ENCODE measurements at places on chromosomes 4 and X.

DNA sequence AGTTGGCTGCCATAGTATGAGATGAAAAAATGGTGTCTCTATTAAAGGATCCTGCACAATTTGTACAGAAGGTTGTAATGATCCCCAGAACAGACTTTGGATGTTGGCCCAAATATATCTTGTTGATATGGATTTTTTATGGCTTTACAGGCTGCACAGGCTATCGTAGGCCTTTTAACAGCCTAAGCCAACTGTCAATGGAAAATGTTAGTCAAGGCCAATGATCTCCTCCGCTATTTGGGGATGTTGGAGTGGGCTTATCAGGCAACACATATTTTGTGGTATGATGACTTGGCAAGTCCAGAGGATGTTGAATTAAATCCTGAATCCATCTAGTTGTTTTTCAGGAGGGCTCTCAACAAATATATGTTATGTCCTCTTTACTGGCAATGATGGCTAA, 42.1 kb downstream of the ZCCHC13 start:
- no peak for DNase-seq
- H3K27me3 ChIP-seq, result no peaks in the 10 kb centered on the region
- H3K4me1 ChIP-seq, result peaks cover 3% of the 10 kb centered on the region
- no peaks in the 10 kb centered on the region for H3K36me3 ChIP-seq
- H3K4me3 ChIP-seq, result no peak overlapping the region

DNA sequence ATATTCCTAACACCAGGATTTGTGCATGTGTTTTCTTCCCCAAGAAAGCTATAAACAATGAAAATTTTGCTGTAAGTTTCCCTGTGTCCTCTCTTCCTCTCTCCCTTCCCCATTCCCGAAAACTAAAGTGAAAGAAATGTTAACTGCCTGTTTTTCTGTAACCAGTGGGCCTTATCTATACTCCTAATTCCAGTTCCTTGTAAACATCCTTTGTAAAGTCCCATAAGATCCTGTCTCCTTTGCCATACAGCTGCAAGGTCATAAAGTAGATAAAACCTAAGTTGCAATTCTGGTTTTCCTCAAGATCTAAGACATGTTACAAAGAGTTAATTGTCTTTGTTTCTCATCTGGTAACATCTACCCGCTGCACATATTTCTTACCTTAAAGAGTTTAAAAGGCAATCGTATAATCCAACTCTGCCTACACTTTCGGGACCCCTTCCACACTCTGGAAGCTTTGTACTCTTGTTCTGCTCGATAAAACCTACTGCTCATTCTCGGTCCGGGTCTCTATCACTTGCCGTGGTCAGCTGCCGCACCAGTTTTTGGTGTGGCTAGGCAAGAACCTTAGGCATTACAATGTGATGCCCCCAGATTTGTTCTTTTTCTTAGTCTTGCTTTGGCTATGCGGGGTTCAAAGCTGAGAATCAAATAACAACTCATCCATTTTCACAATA, 20.5 kb downstream of the UGT2B7 start:
- no peak overlapping the region for H3K4me3 ChIP-seq
- H3K36me3 ChIP-seq, result no peaks in the 10 kb centered on the region
- no peak overlapping the region for H3K27ac ChIP-seq
- no peaks in the 10 kb centered on the region for H3K4me1 ChIP-seq

GRCh38 chr4:156390599-156391324, 437.1 kb upstream of the CTSO start:
- no peak for DNase-seq
- H3K4me1 ChIP-seq, result no peaks in the 10 kb centered on the region
- no peak overlapping the region for H3K27ac ChIP-seq
- H3K4me3 ChIP-seq, result no peak overlapping the region

GRCh38 chrX:3393581-3394111, 47.2 kb upstream of the MXRA5 start:
- no peaks in the 10 kb centered on the region for H3K36me3 ChIP-seq
- DNase-seq, result no peak
- H3K4me1 ChIP-seq, result no peaks in the 10 kb centered on the region
- H3K27me3 ChIP-seq, result peaks cover 6% of the 10 kb centered on the region
- H3K27ac ChIP-seq, result no peak overlapping the region
- no peak overlapping the region for H3K4me3 ChIP-seq

- no peaks in the 10 kb centered on the region for H3K27me3 ChIP-seq
- H3K4me3 ChIP-seq, result no peak overlapping the region
- no peaks in the 10 kb centered on the region for H3K36me3 ChIP-seq
- no peak overlapping the region for H3K27ac ChIP-seq
- DNase-seq, result no peak
Observed at GRCh38 chr4:19472666-19473065, 779.0 kb upstream of the SLIT2 start.

GRCh38 chr4:145944886-145945285, 6.3 kb upstream of the ZNF827 start:
- no peaks in the 10 kb centered on the region for H3K4me1 ChIP-seq
- H3K36me3 ChIP-seq, result peaks cover 2% of the 10 kb centered on the region
- H3K4me3 ChIP-seq, result no peak overlapping the region
- H3K27me3 ChIP-seq, result peaks cover 21% of the 10 kb centered on the region
- H3K27ac ChIP-seq, result no peak overlapping the region
- DNase-seq, result no peak

Measured in T-helper 17 cell (primary cell).